Mesendoderm (in vitro differentiated cells): ENCODE measurements at places on chromosomes 13 and 19.

- DNase-seq: no peak
Observed at GRCh38 chr19:31910224-31910623, 435.2 kb upstream of the ZNF507 start.

- peak; percentile 59 for DNase-seq
Observed at GRCh38 chr19:12913851-12914690, 5.0 kb downstream of the SYCE2 start.

DNA sequence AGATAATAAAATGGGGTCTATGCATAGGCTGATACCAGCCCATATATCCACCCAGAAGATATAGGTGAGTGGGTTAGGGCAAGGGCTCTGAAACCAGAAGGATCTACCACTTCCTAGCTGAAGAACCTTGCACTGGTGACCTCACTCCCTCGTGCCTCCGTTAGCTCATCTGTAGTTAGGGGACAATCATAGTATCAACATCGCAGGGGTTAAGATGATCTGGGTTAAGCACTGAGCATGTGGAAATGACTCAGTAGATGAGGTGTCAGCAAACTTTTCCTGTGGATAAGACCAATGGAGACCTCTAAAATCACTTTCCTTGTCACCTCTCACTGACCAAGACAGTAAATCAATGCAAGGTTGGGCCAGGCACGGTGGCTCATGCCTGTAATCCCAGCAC is 30.5 kb downstream of the TNFSF14 start:
- no peak for DNase-seq

- DNase-seq: peak; percentile 99
Observed at GRCh38 chr13:30617315-30618185, at the start of gene USPL1. USPL1 (plus strand) TSS chr13:30617920; CDS start chr13:30621141, 3,221 bp downstream.

- no peak for DNase-seq
Observed at GRCh38 chr19:45098521-45099466, 5.8 kb downstream of the PPP1R37 start.

DNA sequence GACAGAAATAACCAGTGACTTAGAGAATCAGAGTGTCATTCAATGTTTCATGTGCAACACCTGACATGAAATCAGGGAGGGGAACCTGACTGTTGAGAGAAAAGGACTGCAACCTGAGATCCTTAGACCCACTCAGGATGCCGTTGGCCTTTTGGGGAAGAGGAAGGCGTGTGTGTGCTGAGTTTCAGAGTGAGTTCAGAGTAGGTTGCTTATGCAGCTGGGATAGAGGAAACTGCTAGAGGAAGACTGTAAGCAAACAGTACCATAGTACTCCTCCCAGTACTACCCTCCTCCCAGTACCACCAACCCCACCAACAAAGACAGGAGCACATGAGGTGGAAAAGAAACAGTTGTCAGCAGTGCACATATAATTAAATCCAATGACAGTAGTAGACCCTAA is 63.7 kb downstream of the KL start:
- DNase-seq: no peak

DNA sequence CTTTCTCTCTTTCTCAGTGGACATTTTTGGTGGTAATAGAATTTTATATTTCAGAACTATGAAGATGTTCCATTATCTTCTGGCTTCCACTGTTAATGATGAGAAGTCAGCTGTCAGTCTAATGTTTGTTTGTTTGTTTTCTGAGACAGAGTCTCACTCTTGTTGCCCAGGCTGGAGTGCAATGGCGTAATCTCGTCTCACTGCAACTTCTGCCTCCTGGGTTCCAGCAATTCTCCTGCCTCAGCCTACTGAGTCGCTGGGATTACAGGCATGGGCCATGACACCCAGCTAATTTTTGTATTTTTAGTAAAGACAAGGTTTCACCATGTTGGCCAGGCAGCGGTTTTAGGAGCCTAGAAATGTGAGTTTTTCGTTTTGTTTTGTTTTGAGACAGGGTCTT is 4.7 kb downstream of the ZNF317 start:
- DNase-seq: peak; percentile 23

GRCh38 chr19:5093297-5093928 is 124.5 kb downstream of the KDM4B start:
- DNase-seq: no peak

- no peak for DNase-seq
Observed at GRCh38 chr19:51251468-51251820, 564 bp downstream of the SIGLECL1 start.

- DNase-seq: no peak
Observed at GRCh38 chr19:6252066-6252465, 27.7 kb downstream of the MLLT1 start.

GRCh38 chr19:48296963-48297734 is 27.3 kb downstream of the ZNF114 start:
- DNase-seq: no peak

DNA sequence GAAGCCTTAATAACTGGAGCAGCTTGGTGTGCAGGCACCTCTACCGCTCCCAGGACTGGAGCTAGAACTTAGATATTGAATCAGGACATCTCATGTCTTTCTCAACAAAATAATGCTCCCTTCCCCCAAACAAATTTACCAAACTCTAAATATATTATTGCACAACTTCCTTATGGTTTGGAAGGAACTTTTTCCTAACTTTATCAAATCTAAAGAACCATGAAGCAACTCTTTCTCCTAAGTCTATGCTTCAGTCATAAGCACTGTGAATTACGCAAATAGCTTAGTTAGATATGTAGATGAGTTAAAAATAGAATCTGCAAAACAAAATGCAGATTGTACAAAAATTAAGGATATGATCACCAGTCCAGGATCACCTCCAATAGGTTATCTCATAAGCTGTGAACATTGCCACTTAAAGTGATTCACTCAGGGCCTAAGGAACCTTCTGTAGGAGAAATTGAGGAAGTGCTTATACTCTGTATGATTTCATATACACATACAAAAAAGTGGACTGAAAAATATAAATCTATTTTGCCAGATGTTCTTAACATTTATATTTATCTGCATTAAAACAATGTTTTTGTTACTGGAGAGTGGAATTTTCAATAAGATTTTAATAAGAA is 20.4 kb upstream of the MAB21L1 start:
- no peak for DNase-seq

DNA sequence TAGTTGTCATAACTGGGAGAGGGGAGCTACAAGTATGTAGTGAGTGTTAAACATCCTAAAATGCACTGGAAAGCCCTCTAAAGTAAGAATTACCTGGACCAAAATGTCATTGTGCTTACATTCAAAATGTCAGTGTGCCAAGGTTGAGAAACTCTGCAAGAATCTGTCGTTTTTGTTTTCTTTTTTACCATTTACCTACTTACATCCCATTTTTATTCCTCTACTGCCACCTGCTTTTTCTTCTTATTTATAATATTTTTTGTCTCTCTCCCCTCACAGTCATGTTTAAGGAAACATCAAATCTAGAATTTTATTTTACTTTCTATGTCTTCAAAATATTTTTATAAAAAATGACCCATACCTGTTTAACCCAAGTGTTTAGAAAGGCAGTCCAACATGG is 226.4 kb downstream of the PCDH17 start:
- DNase-seq: no peak
